ENCODE measurements at places on chromosomes 7 and 10.
A peak's percentile ranks its signal among the peaks of the same experiment; 100 is the strongest.

- DNase-seq = no peak
Measured at GRCh38 chr7:1141651-1142050, 18.3 kb downstream of the ZFAND2A start.

- DNase-seq = peak; percentile 3
Measured at GRCh38 chr7:74012842-74013249, 15.1 kb upstream of the ELN start.

DNA sequence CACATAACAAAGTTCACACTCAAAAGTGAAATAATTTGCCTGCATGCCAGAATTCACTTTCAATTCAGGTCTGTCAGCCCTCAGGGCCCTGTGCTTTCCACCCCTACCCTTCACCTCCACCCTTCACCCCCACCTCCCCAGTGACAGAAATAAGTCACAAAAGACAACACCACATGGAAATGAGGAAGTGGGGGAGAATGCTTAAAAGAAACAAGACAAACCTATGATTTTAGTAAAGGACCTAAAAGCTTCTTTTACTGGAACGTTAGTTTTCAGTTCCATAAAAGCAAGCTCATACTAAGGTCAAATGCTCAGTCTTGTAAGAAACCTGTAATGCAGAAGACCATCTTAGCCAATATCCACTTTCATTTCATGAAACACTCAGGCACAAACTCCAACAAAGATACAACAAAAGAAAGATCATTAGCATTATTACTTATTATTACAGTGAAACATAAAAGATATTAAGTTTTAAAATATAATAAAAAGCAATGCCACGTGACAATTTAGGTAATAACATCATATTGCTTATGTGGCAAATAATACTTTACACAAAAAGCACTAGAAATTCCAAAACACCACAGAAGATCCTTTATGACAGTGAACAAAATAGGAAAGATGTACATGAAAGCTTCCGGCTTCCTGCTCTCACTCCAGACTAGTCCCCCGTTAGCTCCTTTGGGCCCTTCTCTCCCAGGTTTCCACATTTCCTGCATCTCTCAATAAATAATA, 112.1 kb downstream of the LMBR1 start:
- DNase-seq = no peak

DNA sequence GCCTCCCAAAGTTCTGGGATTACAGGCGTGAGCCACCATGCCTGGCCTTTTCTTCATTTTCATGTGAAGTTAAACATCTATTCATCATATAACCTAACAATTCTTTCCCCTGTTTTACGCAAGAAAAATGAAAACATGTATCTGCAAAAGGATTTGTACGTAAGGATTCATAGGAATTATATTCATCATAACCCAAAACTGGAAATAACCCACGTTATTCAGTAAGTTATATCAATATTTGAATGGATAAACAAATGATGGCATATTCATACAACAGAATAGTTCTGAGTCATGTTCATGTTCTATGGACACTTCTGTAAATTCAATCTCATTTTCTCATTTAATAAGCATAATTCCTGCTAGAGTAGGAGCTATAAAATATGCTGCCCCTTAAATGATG, 35.2 kb upstream of the CAV2 start:
- DNase-seq = no peak

DNA sequence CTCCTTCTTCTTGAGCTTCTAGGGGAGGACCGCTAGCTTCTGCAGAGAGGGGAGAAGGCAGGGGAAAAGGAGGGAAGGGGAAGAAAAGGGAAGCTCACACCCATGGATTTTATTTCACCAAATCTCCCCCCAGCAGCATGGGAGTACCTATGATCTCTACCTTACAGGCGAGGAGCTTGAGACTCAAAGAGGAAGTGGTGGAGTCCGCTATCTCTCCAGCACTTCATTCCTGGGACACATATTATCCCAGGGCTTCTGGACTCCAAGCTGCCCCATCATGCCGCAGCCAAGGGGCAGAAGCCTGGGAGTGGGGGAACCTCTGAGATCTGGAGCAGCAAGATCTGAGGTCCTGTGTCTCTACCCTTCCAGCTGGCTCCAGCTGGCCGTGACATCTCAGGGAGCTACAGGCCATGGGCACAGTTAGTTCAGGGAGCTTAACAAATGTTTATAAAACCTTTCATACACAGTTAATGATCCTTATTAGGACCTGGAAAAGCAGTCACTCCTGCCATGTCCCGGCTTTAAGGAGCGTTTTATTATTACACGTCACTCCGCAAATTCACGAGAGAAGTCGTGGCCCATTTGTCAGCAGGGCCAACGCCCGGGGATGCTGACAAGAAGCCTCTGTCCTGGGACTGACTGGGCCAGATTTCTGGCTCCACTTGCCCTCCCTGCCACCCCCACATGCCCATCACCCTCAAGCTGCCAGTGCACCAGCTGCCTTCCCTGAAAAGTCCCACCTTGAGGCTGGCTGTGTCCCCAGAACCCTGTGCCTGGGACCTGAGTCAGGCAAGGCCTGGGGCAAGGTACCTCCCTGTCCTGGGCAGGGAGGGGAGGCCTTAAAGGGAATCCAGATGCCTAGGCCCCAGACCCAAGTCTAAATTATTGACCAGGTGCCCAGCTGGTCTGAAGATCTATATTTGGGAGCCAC, 132.1 kb upstream of the ZMIZ1 start:
- DNase-seq = no peak

DNA sequence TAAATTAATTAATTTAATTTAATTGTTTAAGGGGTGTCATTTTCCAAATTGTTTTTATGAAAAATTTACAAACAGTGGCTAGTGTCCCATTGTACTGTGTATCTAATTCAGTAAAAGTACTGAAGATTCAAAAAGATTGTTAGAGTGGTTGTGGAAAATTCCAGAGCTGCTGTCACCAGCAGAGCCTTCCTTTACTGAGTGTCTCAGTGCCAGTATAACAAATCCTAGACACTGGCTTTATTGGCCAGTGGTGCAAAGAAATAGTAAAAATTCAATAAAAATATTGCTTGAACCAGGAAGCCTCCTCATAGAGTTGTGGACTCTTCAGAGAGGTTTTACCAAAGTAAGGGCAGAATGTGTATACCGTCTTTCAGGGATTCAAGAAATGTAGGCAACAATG, 23.1 kb upstream of the HERPUD2 start:
- DNase-seq = no peak

DNA sequence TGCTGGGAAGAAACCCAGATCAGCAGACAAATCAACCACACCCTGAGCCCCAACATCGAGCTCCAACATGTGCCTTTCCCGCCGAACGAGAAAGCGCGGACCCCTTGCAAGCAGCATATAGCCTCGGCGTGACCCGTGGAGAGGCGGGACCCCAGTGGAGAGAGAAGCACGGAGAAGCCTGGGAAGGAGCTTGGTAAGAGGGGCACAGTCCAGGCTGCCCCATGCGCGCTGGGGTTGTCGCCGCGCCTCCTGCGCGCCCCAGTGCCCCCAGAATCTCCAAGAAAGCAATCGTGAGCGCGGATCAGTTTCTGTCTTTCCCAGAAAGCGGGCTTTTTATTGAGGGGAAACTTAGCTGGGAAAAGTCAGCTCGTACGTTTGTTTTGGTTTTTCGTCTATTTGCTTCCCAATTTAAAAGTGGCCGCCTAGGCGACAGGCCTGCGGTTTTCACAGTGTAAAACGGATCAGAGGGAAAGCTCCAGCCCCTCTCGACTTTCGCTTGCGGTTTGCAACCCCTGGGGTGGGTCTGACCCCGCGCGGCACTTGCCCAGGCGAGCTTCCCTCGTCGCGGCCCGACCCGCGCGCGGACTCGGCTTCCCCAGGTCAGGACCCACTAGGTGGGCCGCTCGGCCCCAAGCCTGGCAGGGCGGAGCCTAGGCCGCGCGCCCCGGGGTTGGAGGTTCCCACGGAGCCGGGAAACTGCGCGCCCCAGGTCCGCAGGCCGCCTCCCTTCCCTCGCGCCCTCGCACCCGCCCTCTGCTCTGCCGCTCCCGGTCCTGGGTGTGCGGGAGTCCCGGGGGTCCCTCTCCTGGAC, 31.1 kb downstream of the SKIDA1 start:
- peak; percentile 41 for DNase-seq

- DNase-seq = no peak
Measured at GRCh38 chr7:98870807-98871491, 1.1 kb upstream of the TMEM130 start.

GRCh38 chr7:16989811-16990413, 108.1 kb upstream of the AGR3 start:
- peak; percentile 57 for DNase-seq

DNA sequence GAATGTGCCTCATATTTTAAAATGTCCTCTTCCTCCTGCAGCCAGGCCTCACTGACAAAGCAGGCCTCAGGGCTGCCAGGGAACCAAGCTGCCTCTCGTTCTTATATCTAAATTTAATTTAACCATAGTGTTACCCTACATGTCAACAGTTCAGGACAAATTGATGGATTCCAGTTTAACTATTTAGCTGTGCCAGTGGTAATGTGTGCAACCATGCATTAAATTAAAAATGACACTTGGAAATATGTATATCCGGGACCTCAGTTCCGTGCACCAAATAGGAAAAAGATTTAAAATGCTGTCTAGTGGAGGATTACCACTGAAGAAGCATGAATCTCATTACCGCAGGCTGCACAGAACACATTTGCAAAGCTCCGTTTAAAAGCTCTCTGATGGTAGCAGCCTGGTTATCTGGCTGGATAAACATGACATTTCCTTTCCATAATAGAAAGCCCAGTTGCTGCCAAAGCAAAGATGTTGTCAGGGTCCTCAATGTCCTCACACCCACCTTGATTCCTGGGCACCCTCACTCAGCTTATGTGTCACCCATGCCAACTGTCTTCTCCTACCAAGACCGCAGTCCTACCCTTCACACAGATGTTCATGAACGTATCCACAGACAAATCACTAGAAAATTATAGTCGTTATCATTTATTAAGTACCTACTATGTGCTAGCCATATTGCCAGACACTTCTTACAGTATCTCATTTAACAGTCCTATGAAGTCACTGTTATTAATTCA, 73.3 kb upstream of the FRMD4A start:
- no peak for DNase-seq

DNA sequence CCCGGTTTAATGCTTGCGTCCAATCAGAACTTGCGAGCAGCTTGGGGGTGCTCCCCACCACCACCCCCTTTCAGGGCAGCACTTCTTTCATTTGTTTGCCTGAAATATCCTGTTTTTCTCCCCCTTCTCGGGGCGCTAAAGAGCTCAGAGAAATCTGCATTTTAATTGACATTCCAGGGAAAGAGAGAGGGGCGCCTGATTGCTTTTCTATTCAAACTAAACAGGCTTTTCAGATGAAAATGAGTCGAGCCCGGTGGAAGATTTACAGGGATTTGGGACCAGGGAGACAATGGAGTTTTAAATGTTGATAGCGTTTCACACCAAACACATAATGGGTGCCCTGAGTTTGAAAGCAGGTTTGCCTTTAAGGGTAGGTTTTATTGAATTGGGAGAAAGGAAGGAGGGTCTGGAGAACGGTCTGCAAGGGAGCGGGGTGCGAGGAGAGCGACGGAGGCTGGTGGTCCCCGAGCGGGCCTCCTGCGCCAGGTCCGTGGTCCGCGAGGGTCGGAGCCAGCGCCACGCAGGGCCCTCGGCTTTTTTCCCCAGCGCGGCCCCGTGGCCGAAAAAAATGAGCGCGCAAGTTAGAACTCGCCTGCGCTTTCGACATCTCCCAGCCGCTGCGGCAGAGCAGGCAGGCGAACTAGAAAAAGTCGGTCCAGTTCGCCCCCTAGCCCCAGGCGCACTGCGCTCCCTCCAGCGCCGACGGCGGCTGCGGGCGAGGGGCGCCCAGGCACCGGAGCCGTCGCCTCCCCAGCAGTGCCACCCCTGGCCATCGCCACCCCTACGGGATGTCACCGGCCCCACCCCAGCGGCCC, 1.3 kb downstream of the FGFR2 start:
- DNase-seq = peak; percentile 39

- DNase-seq = peak; percentile 54
Measured at GRCh38 chr7:105876964-105877601, 684 bp upstream of the ATXN7L1 start.

DNA sequence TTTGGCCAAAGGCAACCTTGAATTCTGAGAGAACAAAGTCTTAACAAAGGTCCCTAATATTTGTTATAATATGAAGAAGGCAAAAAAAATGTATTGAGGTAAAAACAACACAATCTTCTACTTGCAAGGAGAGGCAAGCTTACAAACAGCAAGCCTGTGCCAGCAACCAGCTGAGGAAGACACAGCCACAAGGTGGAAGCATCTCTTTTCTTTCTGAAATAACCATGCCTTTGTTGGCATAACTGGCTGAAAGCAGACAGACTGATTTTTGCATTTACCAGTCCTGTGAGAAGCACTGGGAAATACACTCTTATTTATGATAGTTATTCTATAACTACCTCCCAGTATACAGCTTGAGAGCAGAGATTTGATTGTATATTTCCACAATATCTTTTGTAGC, 292.0 kb downstream of the PHTF2 start:
- DNase-seq = no peak

- peak; percentile 6 for DNase-seq
Measured at GRCh38 chr10:64574371-64574770, 1053.2 kb downstream of the REEP3 start.

DNA sequence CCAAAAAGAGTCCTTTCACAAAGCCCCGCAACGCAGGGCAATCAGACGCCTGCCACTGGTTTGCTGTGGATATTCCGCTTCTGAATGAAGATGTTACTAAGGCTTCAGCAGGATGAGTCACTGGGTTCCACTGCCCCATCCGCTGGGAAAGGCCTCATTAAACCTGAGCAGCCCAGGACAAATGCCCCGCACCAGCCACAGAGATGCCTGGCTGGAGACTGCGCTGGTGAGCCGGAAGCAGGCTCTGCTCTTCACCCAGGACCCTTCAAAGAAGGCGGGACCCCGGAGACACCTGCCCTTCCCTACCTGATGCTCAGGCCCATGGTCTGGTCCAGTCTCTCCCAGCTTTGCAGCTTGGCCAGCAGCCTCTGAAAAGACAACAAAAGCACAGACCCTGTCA, 19.8 kb downstream of the MAD1L1 start:
- no peak for DNase-seq

- DNase-seq = no peak
Measured at GRCh38 chr10:78045856-78046255, 12.2 kb downstream of the RPS24 start.

- no peak for DNase-seq
Measured at GRCh38 chr7:105267244-105267643, 121.5 kb downstream of the SRPK2 start.

DNA sequence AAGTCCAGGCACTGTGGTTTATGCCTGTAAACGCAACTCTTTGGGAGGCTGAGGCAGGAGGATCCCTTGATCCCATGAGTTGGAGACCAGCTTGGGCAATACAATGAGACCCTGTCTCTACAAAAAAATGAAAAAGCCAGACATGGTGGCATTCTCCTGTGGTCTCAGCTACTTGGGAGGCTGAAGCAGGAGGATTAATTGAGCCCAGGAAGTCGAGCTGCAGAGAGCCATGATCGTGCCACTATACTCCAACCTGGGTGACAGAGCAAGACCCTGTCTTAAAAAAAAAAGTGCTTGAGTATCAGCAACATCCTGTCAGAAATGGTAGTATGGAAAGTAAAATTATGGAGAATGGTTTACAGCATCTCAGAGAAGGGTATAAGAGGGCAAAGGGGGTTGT, 11.6 kb downstream of the APBB1IP start:
- DNase-seq = no peak

GRCh38 chr7:17677408-17677807, 262.9 kb downstream of the SNX13 start:
- DNase-seq = peak; percentile 38
